T-cell (primary cell): ENCODE measurements at places on chromosomes 2 and 18. TPM values are rescaled to one million over a fixed set of nuclear protein-coding genes. Genes with fewer than 3 reads are reported as not detected.

DNA sequence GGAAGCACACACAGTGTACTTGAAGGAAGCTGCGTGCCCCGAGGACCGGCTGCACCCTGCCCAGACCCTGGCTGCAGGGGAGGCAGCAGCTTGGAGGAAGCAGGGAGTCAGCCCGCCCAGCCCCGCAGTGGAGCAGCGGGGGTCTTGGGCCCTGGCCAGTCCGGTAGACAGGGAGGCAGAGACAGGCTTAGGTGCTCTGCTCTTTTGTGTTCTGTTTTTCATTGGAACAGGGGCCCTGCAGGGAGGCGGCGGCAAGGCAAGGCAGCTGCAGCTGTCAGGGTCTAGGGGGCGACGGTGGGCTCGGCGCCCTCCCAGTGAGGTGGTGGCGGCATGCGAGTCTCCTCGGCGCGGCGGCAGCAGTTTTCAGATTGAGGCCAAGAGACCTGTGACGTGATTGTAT, 53.3 kb upstream of the TFCP2L1 start:
- no peak for DNase-seq

- DNase-seq = no peak
Observed at GRCh38 chr18:13661051-13661778, 65.1 kb downstream of the FAM210A start.

DNA sequence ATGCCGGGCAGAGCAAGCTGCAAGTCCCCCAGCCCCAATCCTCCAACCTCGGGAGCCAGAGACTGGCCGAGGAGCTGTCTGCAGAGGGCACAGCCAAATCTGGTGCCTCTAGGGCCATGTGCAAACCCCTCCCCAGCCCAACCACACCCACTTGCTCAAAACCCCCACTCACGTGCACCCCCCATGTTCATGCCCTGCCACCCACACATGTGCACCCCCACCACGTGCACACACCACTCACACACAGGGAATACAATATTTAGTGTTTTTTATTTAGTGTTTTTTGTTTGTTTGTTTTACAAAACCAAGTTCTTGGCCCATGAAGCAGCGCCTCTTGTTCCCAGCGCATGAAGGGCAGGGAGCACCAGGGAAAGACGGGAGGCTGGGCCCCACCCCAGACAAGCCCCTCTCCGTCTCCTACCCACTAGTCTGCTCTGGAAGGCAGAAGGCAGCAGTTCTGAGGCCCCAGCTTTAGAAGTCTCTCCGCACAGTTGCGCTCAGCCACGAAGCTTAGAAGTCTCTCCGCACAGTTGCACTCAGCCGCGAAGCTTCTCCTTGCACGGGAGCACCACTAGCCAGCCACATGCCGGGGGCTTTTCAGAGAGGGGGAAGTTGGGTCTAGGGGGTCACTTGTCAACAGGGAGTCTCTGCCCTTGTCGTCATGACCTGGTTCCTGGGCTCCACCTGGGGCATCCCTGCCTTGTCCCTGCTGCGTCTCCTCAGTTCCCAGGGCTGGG, 276.1 kb upstream of the HDAC4 start:
- DNase-seq = no peak

GRCh38 chr18:60698901-60699300, 326.3 kb upstream of the MC4R start:
- no peak for DNase-seq

- no peak for DNase-seq
Observed at GRCh38 chr2:162243294-162243693, at the start of gene FAP. Gene FAP, minus strand, starts transcription at chr2:162243445. Its CDS starts 118 bp downstream, at chr2:162243327.

GRCh38 chr18:76943542-76944339, 121.4 kb downstream of the ZNF236 start:
- DNase-seq = no peak

- DNase-seq = no peak
Observed at GRCh38 chr2:42775810-42776209, 11.9 kb upstream of the OXER1 start.

GRCh38 chr2:3377279-3377611, 373 bp downstream of the EIPR1 start:
- DNase-seq = peak; percentile 67

DNA sequence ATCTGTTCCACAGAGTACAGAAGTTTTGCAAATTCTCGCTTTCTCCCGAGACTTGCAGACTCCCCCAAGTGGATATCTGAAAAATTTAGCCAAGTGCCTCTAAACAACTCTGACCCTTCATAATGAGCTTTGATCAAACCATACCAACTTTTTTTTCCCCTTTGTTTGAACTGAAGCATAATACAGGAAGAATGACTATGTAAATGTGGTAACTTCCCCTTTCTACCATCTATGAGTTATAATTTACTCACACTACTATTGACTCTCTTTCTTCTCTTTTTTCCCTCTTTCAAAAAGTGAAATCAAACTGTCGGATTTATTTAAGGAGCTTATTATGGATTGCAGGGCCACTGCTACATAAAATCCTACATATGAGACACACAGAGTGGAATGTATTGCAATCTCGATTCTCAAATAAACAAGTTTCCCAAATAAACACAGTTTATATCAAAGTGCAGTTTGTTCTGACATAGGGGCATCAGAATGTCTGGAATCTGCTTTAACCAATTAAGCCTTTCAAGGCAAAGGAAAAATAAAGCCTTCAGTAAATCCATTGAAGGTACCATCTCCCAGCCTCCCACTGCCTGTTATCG, 1.4 kb upstream of the ZNF804A start:
- no peak for DNase-seq

DNA sequence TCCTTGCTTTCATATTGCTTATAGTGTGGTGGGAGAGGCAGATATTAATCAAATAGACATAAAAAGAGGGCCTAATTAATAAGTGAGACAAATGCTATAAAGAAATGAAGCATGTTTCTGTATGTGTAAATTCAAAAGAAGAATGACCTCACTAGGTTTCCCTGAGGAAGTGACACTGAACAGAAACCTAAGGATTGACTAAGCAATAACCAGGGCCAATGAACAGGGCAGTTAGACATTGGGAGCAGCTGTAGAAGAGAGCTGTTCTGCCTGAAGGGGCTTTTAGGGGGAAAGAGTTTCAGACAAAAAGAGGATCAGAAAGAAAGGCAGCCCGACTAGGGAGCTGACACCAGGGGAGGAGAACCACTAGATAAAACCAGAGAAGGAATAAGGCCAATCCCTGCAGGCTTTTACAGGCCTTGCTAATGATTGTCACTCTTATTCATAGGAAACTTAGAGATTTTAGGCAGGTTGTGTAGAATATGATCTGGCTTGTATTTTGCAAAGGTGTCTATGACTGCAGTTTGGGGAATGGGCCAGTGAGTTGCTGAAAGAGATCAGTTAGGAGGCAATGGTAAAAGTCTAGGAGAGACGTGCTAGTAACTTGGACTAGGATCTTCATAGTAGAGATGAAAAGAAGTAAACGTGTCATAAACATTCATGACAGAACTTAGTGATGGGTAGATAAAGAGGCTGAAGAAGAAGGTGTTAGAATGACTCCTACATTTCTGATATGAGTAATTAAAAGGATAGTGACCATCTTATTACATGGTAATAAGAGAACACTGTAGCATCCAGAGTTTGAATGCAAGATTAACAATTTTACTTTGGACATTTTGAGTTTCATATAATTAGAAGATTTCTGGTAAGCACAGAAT, 26.8 kb upstream of the NABP1 start:
- no peak for DNase-seq

GRCh38 chr2:144136297-144137010, 383.5 kb downstream of the ZEB2 start:
- DNase-seq = no peak

- no peak for DNase-seq
Observed at GRCh38 chr2:11187083-11187619, 31.9 kb downstream of the SLC66A3 start.

- DNase-seq = no peak
Observed at GRCh38 chr18:72768681-72769229, 99.0 kb downstream of the NETO1 start.

DNA sequence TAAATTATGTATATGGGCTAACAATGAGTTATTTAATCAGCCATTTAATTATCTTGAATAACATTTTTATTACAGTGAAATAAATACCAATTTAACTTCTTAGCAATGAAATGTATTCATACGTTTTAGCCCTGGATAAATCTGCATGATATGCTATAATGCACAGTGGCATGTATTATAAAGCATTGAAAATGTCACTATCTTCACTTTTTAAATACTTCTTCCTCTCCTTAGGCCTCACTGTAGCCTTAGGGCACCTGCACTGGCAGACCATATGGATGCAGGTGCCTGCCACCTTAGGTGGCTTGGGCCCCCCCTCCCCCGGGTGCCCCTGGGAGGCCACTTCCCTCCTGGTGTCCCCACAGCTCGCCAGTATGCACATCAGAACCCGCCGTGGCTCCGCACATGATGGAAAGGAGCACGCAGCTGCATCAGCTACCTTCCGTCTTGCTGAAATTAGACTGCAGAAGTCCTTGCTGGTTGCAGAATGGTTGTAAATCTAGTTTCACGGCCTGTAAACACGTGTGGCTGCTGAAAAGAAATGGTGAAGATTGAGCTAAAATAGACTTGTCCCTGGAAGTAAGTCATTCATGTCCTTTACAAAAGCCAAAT, 56.7 kb downstream of the ADI1 start:
- no peak for DNase-seq

DNA sequence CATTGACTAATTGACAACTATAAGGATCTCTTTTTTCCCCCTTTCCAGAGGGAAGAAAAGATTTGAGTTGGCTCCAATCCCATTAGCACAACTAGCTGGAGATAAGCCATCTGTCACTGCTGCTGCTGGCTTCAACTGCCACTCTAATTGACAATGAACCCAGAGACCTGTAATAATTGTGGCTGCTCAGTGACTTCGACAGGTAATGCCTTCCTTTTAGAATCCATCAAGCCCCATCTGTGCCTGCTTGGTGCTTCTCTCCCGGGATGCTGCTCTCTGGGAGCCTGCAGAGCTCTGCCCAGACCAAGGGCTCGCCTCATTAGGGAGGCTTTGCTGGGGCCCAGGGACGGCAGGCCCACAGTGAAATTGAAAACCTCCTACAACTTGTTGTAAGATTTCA, 376.7 kb upstream of the SOX11 start:
- DNase-seq = no peak

- DNase-seq = no peak
Observed at GRCh38 chr2:127059559-127059958, 47.4 kb downstream of the BIN1 start.

GRCh38 chr2:50648041-50648700, 383.8 kb downstream of the NRXN1 start:
- no peak for DNase-seq

DNA sequence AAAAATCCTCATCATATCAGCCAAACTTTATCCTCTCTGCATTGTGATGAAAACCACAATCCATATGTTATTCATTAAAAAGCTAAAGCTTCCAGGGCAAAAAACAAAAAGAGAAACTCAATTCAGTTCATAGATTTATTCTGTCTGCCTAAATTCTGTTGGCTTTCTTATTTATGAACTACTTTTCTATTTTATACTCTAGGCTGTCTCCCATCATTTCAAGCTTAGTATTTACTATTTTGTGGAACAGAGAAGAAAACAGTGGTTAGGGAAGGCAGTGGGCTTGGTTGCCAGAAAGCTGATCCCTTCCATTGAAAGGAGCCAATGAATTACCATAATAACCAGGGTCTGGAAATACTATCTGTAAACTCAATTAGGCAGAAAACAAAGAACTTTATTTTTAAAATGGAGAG, 71.8 kb downstream of the RAPH1 start:
- DNase-seq = no peak

DNA sequence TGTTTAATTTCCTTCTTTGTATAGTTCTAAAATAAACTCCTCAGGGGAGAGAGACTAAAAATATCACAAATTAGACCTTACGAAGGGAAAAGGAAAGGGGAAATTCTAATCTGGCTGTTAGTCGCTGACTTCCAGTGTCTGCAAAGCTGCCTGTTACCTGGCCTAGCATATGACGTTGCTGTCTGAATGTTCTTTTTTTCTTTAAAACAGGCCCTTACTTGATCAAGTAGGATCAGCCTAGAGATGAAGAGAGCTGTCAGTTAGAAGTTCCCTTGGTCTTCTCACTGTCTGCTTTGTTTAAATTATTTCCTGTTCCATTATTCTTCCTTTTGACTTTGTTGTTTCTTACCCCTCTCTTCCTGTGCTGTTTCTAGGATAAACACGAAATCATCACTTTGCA, 11.2 kb downstream of the NCK2 start:
- no peak for DNase-seq

GRCh38 chr2:234970477-234970882, 18.7 kb downstream of the SH3BP4 start:
- no peak for DNase-seq

DNA sequence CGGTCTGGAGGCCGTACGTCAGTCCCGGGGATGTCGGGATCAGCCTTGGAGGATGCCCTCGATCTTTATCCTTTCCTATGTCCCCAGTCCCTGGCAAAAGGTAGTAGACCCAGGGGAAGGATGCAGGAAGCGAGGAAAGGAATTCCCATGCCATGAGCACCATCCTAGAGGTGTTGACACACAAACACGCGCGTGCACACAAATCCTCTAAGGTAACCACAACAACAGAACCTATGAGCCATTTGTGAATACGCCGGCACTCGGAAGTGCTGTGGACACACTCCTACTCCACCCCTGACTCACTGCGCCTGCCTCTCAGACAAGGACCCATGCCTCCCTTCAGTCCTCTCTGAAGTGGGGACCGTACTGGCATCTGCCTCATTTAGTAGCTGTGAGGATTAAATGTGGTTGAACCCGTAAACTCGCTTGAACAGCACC, 11.3 kb upstream of the MLPH start:
- DNase-seq = no peak

- no peak for DNase-seq
Observed at GRCh38 chr18:26802330-26803200, 62.9 kb downstream of the AQP4 start.

DNA sequence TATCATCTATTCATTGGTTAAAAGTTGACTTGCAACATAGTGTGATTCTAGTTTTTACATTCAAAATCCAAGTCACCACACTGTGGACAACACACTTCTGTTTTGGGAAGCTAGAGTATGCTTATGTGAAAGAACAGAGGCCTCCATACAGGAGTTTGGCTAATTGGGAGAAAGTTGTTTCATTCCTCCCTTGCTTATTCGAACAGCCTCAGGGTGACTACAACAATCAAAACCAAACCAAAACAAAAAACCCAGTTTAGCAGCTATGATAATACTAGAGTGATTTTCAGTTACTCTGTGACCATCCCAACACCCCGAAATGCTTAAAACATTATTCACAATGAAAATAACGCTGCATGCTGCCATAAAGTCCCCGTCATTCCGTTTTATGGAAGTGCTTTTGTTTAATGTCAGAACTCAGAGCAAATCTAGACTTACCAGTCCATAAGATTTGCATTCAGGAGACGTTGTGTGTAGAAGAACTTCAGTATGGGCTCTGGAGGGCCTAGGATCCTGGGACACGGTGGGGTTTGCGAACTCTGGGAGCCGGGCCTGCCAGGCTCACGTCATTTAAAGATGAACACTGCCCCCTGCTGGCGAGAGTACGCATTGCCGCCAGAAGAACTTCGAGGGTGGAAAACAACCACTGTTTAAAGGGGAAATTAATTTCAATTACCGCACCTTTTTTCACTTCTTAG, 111.4 kb downstream of the FTCDNL1 start:
- peak; percentile 12 for DNase-seq

GRCh38 chr2:101205521-101206479, 46.9 kb upstream of the CNOT11 start:
- DNase-seq = peak; percentile 27

LCT gene
- total RNA-seq = 0.05 TPM

ARL4C gene
- total RNA-seq = 235 TPM

ACVR2A gene
- 11.4 TPM for total RNA-seq

FSIP2 gene
- 0.25 TPM for total RNA-seq

C2orf74 gene
- 18.4 TPM for total RNA-seq

TMEM247 gene
- not detected for total RNA-seq

PAX8 gene
- 1.8 TPM for total RNA-seq

SP100 gene
- 201 TPM for total RNA-seq

KLF7 gene
- total RNA-seq = 72.2 TPM
